BJ (cell line): ENCODE measurements at places on chromosomes 16 and 17. TPM values are rescaled to one million over a fixed set of nuclear protein-coding genes. Genes with fewer than 3 reads are reported as not detected.
A peak's percentile ranks its signal among the peaks of the same experiment; 100 is the strongest.

GRCh38 chr17:63918305-63918704, 334 bp downstream of the GH1 start:
- DNase-seq = no peak

DNA sequence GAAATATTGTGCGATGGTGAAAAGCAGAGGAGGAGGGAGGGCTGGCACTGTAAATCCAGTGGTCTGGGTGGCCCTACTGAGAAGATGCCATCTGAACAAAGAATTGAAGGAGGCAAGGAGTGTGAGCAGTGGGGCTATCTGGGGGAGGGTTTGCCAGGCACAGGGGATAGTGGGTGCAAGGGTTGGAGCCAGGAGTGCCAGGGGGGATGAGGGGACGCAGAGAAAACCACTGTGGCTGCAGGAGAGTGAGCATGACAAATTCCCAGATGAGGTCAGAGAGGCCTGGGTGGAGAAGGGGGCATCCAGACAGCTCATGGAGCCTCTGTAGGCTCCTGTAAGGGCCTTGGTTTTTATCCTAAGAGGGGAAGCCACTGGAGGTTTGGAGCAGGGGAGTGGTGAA, 4.8 kb downstream of the XYLT2 start:
- DNase-seq = no peak

Gene EEF2KMT
- 6.5 and 8.5 TPM in 2 replicates for polyA plus RNA-seq

Gene FOXO3B
- 3.4 and 5.8 TPM in 2 replicates for polyA plus RNA-seq

- peak; percentile 95 for DNase-seq
These were observed 32.9 kb downstream of the TK2 start for GRCh38 chr16:66516808-66517585.

DNA sequence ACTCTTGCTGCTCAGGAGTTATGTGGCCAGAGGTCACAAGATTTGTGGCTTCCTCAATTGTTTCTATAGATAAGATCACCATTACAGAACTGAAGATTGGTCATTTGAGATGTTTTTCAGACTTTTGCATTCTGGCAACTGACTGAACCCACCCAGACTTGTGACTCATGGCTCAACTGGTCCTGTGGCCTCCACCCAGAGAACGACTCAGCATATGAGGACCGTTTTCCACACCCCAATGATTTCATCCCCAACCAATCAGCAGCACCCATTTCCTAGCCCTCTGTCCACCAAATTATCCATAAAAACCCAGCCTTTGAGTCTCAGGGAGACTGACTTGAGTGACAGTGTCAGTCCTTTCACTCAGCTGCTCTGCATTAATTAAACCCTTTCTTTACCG, 143.2 kb upstream of the ASIC2 start:
- peak; percentile 12 for DNase-seq

DNA sequence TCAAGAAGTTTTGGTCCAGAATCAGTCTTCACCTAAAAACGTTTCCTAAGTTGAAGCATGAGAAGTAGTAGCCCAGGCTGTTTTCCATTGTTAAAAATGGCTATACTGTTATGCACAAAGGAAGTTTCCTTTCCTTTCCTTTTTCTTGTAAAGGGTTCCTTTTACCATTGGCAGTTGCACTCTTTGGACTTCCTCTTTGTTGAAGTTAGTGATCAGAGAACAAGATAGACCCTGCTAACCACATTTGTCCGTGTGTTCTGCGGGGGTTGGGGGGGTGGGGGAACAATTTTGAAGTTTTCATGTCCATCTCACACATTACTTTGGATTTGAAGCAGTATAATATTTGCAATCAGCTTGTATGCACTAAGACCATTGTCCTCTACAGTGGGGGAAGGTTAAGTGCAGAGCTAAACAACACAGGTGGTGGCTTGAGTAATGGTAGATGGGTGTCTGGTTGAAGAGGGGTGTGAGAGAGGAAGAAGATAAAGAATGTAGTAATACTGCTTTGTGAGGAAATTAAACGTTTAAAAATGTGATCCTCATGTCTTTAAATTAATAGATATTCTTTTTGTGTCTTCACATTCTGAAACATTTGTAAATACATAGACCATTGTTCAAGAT, 1.4 kb downstream of the LPCAT2 start:
- DNase-seq = no peak

GRCh38 chr16:3186946-3187690, 886 bp upstream of the OR1F1 start:
- DNase-seq = no peak

DNA sequence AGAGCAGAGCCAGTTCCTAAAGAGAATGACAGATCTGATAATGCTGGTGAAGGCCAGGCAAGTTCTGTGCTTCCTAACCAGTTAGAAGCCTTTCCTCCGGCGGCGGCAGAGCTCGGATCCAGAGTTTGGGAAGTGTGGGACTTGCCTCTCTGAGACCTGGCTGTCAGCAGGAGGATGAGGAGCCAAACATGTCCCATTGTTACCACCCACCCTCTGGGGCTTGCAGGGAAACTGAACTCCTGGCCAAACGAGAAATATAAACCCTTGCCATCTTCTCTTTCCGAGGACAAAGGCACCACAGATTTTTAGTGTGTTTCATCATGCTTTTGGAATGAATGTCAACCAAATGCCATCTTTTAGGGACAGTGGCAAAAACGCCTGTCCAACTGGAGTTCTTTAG, 80.2 kb upstream of the SMURF2 start:
- no peak for DNase-seq

Gene KRT20
- polyA plus RNA-seq = not detected in 2 replicates

Gene CLEC18A
- polyA plus RNA-seq = 0.04 and 0.07 TPM in 2 replicates

DNA sequence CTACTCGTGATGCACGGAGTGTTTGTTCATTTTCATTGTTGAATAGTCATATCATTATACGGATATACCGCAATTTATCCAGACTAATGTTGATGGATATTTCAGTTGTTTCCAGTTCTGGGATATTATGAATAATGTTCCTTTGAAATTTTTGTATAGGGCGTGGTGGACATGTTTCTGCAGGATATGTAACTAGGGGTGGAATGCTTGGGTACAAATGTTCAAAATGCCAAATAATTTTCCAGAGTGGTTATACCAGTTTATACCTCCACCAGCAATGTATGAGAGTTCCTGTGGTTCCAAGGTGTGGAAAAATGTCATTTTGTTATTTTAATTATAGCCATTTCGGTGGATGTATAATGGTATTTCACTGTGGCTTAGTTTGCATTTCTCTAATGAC, 53.6 kb downstream of the NUP88 start:
- DNase-seq = no peak

Gene GNAO1
- polyA plus RNA-seq = 6.2 and 10.8 TPM in 2 replicates

Gene TANC2
- polyA plus RNA-seq = 19.3 and 27.5 TPM in 2 replicates

GRCh38 chr17:44121997-44122815, 1.2 kb downstream of the HDAC5 start:
- DNase-seq = no peak

Gene KRT17
- 25.2 and 34.7 TPM in 2 replicates for polyA plus RNA-seq

- no peak for DNase-seq
These were observed 174.8 kb downstream of the NTN1 start for GRCh38 chr17:9195961-9196670.

Gene IL17C
- not detected in 2 replicates for polyA plus RNA-seq

- DNase-seq = no peak
These were observed 2.0 kb downstream of the SEZ6L2 start for GRCh38 chr16:29897333-29897732.

Gene CACNG3
- polyA plus RNA-seq = not detected in 2 replicates

DNA sequence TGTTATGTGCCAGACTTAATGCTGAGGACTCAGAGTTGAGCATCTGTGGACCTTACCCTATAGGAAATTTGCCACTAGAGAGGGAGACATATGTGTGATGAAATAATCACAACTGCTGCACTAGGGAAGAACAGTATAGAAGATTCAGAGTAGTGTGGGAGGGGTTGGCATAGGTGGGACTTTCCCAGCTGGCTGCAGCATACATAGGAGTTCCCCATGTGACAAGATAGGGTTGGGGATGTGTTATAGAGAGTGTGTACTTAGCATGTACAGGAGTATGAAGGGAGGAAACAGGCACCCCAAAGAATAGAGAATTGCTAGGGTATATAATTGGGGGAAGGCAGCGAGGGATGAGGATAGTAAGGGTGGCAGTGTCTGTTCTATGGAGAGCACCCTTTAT, 2.9 kb downstream of the NUP93 start:
- no peak for DNase-seq

GRCh38 chr16:27766236-27766925, 216.4 kb downstream of the KATNIP start:
- DNase-seq = no peak

Gene CPHXL2
- not detected in 2 replicates for polyA plus RNA-seq

Gene CHST5
- polyA plus RNA-seq = 0.15 TPM in 1 of 2 replicates, not detected in the other

- DNase-seq = no peak
These were observed 313.5 kb downstream of the PHKB start for GRCh38 chr16:47774661-47775060.

- no peak for DNase-seq
These were observed 436.0 kb downstream of the MAF start for GRCh38 chr16:79164388-79164995.

DNA sequence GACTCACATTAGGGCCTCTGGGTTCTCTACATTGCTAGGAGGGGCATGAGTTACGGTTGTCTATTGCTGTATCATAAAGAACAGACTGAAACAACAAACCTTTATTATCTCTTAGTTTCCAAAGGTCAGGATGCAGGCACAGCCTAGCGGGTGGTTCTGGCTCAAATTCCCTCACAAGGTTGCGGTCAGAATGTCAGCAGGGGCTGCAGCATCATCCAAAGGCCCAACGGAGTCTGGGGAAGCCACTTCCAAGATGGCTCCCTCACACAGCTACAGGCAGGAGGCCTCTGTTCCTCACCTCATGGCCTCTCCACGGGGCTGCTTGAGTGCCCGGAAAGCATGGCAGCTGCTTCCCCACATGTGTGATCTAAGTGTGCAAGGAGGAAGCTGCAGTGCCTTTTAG, 29.6 kb upstream of the ZFPM1 start:
- no peak for DNase-seq

Gene TSPAN10
- 1.6 and 3.0 TPM in 2 replicates for polyA plus RNA-seq

Gene DHRS7C
- polyA plus RNA-seq = not detected in 2 replicates

Gene METRN
- polyA plus RNA-seq = 33.7 and 40.3 TPM in 2 replicates

Gene CA5A
- polyA plus RNA-seq = not detected in 2 replicates

Gene MFAP4
- 62.1 and 86.8 TPM in 2 replicates for polyA plus RNA-seq

DNA sequence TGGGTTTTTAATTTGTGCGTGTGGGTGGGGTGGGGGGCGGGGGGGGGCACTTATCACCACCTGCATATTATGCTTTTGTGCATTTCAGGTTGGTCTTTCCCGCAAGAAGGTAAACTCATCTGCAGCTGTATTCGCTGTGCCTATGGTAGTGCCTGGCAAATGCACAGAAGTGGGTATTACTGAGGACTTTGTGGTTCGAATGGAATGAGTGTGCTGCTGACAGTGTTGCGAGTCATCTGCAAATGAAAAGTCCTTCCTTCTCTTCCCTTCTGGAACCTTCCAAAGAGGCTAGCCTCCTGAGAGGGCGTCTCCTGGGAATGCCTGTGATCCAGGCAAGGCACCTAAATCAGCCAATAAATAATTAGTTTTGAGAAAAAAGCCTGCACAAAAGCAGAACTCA, 532.9 kb downstream of the MAF start:
- no peak for DNase-seq

DNA sequence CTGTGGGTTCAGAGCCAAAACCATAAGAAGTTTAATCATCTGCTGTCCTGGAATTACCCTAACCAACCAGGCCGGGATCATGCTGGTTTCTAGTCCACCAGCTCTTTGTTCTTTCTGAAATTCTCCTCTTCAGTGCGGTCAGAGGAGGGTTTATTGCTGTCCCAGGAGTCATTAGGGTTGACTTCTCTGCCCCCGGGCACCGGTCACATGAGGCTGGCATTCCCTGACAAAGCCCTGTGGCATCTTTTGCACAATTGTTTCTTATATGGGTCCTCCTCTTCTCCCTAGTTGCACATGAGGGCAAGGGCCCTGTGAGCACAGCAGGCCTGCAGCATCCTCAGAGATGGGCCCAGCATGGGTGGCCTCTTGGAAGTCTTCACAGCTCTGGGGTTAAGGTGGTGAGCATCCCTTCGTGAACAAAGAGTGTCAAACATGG, 243.9 kb downstream of the IRF8 start:
- no peak for DNase-seq

- no peak for DNase-seq
These were observed 1.6 kb downstream of the ITGAE start for GRCh38 chr17:3799181-3799945.

Gene SLC52A1
- polyA plus RNA-seq = 0.13 and 0.23 TPM in 2 replicates

- peak; percentile 30 for DNase-seq
These were observed 262.6 kb upstream of the MYOCD start for GRCh38 chr17:12402963-12403622.
